Renal cortical epithelial cell (primary cell): ENCODE measurements at places on chromosomes 3 and 15. TPM values are rescaled to one million over a fixed set of nuclear protein-coding genes. Genes with fewer than 3 reads are reported as not detected.

GRCh38 chr15:65766422-65767263 lies 25.4 kb downstream of the DENND4A start:
- DNase-seq: peak; percentile 36

DNA sequence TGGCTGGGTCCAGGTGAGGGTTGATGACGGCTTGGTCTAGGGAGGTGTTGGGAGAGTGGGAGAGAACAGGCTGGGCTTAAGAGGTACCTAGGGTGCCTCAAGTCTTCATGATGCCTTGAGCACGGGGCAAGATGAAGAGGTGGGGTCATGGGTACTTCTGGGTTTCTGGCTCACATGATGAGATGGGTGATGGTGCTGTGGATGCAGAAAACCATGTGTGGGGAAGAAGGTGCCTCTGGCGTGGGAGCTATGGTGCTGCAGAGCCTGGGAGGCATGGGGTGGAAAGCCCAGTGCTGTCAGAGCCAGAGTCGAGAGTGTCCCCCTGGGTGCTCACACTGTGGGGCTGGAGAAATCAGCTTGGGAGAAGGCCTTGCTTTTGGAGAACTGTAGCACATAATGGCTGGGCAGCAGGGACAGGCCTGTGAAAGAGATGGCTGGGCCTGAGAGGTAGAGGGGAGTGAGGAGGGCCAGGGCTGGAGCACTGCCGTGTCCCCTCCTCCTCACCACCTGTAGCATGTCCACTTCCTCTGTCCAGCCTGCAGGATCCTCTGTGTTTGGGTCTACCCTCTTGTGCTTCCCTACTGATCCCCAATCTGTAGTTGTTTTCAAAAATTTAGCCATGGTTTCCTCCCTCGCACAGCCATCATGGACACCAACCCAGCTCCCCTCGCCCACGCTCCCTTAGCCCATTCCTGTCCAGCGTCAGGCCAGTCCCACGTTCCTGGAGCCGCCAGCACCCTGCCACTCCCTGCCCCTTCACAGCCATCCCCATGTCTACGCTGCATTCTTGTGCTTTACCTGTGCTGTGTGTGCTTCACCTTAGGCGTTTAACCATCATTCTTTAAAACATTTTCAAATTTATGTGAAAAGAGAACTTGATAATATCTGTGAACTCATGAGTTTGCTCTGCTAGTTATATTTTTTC lies 132.0 kb downstream of the EEFSEC start:
- no peak for DNase-seq

DNA sequence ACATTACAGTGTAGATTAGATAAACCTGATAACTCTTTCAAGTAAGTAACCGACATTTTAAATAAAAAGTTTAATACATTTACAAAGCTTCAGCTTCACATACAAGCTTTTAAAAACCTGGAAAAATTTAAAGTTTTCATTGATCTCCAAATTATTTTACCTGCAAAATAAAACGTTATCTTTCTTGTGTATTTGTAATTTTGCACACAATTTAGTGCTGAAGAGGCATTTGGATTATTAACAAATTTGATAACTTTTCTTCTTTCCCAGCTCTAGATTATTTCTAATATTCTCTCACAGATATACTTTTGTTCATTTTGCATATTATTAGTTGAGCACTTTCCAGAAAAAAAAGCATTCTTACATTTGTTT lies 24.2 kb upstream of the MBNL1 start:
- no peak for DNase-seq

DNA sequence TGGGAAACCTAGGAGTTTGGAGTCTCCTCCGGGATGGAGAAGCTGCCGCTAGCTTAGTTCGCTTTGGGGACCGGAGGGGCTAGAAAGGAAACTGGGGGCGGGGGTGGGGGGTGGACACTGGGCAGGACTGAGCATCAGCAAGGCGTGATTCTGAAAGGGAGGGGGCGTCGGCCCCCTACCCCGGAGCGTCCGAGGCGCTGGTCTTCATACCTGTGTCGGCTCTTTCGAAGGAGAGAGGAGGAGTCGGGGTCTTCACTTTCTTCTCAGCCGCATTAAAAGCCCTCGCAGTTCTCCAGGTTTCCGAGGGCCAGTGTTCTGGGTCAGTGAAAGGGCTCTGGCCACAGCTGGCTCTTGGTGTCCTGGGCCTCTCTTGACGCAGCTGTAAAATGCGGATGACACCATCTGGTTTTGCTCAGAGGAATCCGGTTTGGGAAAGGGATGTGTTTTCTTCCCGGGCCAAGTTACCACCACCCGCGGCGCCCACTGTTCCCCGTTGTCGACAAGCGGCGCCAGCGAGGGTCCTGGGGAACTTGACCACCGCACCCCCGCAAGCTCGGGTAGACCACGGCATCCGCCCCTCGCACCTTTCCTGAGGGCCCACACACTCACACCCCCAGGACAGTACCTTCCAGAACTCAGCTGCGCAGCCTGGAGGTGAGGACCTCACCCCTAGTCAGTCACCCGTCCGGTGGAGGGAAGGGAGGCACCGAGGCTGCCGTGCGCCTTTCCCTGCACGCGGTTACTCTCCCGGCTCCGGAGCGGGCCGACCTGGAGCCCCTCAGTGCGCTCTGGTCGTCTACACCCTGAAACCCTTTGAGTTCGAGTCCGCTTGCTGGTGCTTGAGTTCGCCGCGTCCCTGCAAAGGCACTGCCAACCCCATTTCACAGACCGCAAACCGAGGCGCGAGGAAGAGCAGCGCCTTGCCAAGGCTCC lies 660 bp downstream of the CCK start:
- no peak for DNase-seq

GRCh38 chr15:67076147-67076843 lies 10.9 kb downstream of the SMAD3 start:
- DNase-seq: peak; percentile 89

DNA sequence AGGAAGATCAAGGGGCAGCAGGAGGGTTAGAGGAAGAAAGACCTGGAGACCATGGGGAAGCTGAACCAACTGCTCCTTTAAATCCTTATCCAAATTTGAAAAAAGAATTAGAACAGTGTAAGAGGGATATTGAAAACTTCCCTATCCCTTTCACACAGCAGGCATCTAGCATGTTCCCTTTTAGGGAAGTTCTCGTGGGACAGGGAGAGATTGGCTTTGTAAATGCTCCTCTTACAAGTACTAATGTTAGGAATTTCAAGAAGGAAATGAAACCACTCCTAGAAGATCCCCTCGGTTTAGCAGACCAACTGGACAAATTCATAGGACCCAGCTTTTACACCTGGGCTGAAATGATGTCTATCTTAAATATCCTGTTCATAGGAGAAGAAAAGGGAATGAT lies 41.5 kb downstream of the PPCDC start:
- DNase-seq: no peak

GRCh38 chr3:151879679-151880415 lies 6.4 kb downstream of the SUCNR1 start:
- no peak for DNase-seq

GRCh38 chr3:57805674-57806073 lies 49.6 kb downstream of the SLMAP start:
- DNase-seq: peak; percentile 95

GRCh38 chr15:83613714-83614113 lies 40.2 kb upstream of the ADAMTSL3 start:
- peak; percentile 94 for DNase-seq

DNA sequence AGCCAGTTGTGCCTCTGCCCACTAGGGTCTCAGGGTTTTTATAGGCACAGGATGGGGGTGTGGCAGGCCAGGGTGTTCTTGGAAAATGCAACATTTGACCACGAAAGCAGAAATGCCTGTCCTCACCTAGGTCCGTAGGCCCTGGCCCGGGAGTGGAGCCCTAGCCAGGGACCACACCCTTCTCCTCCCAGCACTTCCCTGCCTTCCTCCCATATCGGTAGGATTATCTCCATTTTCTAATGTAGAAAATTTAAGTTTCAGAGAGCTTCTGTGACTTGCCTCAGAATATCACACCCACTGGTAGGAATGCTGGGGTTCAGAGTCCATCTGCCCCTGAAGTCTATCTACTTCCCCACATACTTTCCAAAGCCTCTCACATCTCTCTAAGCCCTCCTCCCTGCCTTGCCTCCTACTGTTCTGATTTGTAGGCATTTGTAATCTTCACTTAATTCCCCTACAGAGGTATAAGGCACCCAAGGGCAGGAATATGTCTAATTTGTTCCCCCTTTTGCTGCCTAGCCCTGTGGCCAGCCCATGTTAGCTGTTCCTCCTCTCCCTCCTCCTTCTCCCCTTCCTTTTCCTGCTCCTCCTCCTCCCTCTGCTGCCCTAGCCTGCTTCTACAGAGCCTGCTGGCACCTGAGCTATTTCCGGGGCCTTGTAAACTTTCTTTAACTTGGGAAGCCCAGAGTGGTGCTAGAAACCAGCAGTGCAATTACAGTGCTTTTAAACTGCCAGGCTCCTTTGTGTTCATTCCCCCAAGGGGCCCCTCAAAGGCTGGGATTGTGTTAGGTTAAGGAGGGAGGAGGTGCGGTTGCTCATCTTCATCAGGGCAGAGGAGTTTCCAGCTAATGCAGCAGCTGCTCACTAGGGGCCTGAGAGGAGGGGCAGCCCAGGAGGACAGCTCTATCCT lies 71.1 kb downstream of the MRPL46 start:
- DNase-seq: no peak

GRCh38 chr3:175484666-175485065 lies 625.5 kb downstream of the NAALADL2 start:
- no peak for DNase-seq

- no peak for DNase-seq
These were observed 22.7 kb downstream of the DHX36 start for GRCh38 chr3:154301561-154301960.

DNA sequence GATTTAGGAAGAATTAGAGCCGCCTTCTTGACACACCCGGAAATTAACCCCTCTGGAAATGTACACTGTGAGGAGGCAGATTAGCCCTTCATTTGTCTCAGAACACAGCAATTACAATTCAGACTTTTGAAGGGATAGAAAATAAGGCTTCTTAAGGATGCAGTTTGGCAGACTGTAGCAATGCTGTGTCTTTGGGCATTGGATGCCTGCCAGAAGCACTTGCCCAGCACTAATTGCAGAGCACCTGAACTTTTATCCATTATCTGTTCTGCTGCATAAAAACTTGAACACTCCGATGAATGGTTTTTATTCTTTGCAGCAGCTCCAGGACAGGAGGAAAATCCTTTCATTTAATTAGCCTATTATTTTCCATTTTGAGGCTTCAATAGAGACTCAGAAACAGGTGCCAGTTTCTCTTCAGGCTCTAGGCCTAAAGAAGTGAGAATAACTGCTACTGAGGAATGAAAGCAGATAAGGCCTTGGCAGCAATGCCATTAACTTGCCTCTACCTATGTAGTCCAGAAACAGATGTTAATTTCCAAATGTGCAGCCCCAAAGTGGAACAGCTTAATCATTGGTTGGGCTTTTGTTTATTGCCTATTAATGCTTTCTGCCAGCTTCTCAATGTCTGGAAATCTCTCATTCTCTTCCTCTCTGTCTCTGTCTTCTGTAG lies 418.5 kb downstream of the NSUN3 start:
- no peak for DNase-seq

DNA sequence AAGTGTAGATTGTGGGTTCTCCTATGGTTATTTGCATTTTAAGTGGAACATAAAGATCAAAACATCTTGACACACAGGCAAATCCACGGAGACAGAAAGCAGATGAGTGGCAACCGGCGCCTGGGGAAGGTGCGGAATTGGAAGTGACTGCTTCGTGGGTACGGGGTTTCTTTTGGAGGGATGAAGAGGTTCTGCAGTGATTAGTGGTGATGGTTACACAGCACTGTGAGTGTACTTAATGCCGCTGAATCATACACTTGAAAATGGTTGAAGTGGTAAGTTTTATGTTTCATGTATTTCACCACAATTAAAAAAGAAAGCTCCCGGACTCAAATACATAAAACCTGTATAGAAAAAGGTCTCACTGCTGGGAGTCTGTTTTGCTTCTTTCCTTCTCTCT lies 18.5 kb upstream of the VPS33B start:
- no peak for DNase-seq

WDR93 gene
- 0.69 and 1.2 TPM in 2 replicates for total RNA-seq

LRRC34 gene
- total RNA-seq: 5.2 and 8.0 TPM in 2 replicates

MON1A gene
- 9.9 and 10.8 TPM in 2 replicates for total RNA-seq

GNAT1 gene
- 0.05 TPM in 1 of 2 replicates, not detected in the other for total RNA-seq

FAM3D gene
- not detected in 2 replicates for total RNA-seq
